OCI-LY7 (cell line): ENCODE measurements at places on chromosomes 12 and 14. TPM values are rescaled to one million over a fixed set of nuclear protein-coding genes. Genes with fewer than 3 reads are reported as not detected.

DNA sequence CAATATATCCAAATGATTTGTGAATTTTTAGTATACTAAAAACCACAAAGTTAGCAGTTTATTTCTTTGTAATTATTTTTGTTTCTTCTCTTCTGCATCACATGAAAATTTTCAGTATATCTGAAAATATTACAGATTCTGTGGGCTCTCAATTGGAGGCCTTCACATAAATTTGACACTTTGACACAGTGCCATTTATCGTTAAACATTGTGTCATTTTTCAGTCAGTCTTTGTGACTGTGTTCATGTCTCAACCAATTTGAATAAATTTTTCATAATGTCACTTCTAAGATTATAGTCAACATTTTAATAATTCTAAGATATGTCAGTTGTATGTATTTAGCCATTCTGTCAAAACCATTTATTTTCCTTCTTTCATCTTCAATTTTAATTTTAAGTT is 1303.0 kb downstream of the LRFN5 start:
- DNase-seq = no peak

The CEP170B gene
- total RNA-seq = 0.09 and 0.10 TPM in 2 replicates

- DNase-seq = peak; percentile 85
Observed at GRCh38 chr12:92570056-92570753, 132.6 kb upstream of the PLEKHG7 start.

DNA sequence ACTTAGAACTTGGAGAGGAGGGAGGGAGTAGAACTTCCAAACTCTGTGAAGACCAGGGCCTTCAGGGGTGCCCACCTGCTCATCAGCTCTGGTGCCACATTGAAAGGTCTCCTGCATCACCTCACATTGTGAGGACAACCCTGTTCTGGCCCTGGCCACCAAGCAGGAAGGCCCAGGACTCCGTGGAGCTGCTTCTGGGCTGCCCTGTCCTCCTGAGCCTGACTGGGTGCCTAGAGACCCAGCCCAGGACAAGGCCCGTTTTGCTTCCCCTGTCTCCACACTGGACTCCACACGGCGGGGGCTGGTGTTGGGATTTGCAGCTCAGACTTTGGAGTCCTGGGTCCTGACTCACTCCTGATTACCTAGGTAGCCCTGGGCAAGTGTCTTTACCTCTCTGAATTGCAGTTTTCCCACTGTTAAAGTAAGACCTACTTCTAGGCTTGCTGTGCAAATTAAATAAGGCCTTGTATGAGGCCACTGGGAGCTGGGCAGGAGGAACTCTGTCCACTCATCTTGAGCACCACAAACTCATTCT is 12.5 kb upstream of the KRT82 start:
- no peak for DNase-seq

DNA sequence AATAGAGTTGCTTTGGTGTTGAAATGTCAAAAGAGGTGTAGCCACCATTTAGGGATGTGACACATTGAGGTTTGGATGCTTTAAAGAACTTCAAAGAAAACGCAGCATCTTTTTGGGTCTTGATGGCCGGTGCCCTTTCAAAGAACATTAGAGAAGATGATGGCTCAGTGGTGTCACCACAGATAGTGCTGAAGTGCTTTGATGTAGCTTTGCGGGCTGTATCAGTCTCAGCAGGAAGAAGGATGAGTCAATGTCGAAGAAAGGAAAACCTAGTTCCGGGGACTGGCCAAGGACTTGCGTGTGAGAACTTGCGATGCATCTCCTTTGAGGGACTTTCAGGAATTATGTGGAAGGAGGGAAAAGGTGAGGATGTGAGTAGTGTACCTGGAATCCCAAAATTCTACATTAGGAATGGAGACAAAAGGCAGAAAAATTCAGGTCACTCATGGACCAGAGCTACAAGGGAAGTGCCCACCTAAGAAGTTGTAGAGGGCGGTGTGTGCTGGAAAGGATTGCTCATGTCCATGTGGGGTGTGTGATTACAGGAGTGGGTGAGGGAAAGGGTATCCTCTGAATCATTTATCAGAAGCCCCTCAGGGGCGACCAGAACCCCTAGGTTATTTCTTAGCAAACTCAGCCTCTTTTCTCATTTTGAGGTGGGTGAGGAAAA is 39.7 kb upstream of the GZMB start:
- peak; percentile 45 for DNase-seq

GRCh38 chr12:59425798-59426197 is 170.0 kb upstream of the SLC16A7 start:
- DNase-seq = no peak

The KITLG gene
- not detected in 2 replicates for total RNA-seq

The PPP1R36 gene
- total RNA-seq = not detected in 2 replicates

DNA sequence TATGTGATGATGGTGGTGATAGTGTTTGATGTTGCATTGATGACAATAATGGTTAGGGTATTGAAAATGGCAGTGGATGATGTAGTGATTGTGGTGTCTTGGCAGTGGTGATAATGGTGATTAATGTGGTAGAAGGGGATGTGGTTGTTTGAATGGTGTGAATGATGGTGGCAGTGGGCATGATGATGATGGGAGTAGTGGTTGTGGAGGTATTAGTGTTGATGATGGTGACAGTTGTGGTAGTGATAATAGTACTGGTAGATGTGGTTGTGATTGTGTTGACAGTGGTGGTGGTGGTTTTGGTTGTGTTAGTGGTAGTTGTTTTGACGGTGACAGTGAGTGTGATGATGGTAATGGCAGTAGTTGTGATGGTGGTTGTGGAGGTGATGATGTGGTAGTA is 1049.0 kb downstream of the VRK1 start:
- no peak for DNase-seq

- DNase-seq = no peak
Observed at GRCh38 chr14:96574633-96575632, 72.8 kb downstream of the PAPOLA start.

DNA sequence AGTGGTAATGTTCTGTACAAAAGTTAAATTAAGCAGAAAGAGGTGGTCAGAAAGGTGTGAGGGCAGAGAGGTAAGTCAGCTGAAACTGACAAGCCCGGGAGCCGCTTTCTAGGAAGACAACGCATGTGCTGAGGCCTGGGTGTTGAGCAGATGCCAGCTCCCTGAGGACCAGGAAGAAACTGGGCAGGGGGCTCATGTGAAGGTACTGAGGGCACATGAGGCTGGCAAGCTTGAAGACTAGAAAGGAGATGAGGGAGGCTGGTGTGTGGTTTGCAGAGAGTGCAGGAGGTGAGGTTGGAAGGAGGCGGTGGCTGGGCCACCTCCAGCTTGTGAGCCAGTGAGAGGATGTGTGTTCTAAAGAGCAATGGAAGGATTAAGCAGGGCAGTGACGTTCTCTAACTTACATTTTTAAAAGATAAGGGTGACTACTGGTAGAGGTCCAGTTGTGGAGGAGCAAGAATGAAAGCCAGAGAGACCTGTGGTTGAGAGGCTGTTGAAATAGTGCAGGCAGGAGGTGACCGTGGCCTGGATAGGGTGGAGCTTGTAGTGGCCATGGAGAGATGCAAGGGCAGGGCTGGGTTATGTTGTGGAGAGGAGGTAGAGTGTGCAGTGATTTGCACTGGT is 29.1 kb downstream of the ZNF664 start:
- DNase-seq = no peak

The TAS2R13 gene
- 0.81 and 1.2 TPM in 2 replicates for total RNA-seq

DNA sequence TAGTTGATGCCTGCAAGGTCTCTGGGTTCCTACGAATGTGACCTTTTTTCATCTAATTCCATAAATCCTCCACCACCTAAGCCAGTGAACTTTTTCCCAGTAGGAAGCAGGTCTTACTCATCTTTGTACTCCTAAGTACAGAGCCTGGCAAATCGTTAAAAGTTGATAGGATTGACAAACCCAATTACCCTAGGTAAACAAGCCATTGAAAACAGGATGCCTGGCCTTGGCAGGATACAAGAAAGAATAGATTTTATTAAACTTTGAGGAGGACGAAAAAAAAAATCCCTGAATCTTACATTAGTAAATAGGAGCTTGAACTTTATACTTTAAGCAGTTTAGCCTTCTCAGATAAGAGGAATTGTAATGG is 5.6 kb downstream of the TBPL2 start:
- DNase-seq = no peak

- no peak for DNase-seq
Observed at GRCh38 chr12:75933101-75933500, 98.5 kb downstream of the PHLDA1 start.

The MYO1H gene
- 0.11 and 0.59 TPM in 2 replicates for total RNA-seq

DNA sequence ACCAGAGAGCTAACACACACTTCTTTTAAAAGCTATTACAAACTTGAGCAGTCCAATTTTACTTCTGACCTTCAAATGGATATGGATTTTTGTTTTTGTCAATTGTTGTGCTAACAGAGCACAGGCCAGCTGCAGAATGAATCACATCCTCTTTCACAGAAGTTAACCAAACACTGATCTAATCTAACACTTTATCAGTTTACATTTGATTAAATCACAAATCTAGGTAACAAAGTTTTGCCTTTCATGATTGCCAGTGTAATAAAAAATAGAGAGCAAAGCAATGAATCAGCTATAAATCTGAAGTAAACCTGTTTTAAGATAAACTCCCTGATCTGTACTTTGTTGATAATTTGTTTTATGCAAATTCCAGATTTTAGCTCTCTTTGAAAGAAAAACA is 273.1 kb upstream of the RGS6 start:
- peak; percentile 26 for DNase-seq

- DNase-seq = no peak
Observed at GRCh38 chr14:72479461-72479931, 414.4 kb downstream of the DPF3 start.

DNA sequence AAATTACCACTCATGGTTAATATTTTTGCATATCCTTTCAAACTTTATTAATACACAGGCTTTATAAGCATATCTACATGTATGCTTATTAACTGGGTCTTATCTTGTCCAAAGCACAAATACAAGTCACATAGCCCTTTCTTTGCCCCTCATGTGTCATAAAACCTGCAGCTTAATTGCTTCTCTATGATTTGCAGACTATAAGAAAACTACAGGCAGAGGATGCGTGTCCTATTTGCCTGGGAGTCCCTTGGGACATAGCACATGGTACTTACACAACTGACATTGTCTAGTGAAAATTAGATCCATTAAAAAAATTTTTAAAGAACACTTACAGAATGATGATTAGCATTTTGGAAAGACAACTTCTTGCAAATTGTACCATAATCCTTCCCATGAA is 190.5 kb upstream of the PLEKHA5 start:
- DNase-seq = no peak

GRCh38 chr12:12797794-12798152 is 12.3 kb downstream of the APOLD1 start:
- no peak for DNase-seq

DNA sequence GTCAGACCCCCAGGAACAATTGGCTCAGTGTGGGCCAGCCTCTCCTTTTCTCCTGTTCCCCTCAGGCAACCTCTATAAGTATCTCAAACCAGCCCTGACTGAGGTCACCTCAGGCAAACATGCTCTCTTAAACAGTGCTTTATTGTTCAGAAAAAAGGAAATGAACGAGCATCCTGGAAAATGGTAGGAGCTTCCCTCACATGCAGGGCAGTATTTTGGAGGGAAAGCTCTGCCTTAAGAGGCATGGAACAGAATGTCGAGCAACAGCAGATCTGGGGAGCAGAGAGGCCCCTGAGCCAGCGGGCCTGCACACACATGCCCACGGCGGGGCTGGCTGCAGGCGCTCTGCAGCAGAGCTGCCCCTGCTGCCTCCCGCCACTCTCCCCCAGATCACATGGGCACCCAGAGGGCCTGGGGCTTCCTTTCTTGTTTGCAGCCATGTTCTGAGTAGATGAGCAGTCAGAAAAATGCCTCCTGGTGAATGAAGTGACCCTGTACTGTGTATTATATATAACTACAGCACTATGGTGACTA is 42.0 kb downstream of the MOK start:
- DNase-seq = no peak

DNA sequence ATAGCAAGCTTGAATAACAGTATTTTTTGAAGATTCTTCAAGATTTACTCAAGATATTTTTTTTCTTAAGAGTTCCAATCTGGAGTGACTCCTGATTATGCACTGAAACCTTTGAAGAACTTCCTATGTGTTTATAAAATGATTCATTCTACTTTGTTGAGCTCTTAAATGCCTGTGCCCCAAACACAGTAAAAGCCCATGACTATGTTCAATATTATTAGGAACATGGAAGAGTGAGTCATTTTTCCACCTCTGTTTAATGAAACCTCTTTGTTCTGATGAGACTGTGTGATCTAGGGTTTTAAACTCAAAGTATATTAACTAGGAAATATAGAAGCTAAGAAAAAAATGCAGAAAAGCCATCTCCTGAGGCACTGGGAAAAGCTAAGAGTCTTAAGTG is 415.0 kb upstream of the FBXO33 start:
- DNase-seq = no peak

GRCh38 chr14:65354715-65355114 is 57.8 kb upstream of the FUT8 start:
- DNase-seq = no peak

- DNase-seq = no peak
Observed at GRCh38 chr14:35050652-35051051, 4.6 kb downstream of the FAM177A1 start.

- no peak for DNase-seq
Observed at GRCh38 chr14:103423050-103423461, 37.8 kb downstream of the MARK3 start.

The CLEC1B gene
- not detected in 2 replicates for total RNA-seq
